NCI-H1930 (cell line): ENCODE measurements at places on chromosomes 1 and 21.
A peak's percentile ranks its signal among the peaks of the same experiment; 100 is the strongest.

- no peak for DNase-seq
Measured at GRCh38 chr1:200128081-200128480, 100.6 kb downstream of the NR5A2 start.

GRCh38 chr21:45870421-45870820 lies 111.1 kb upstream of the COL6A1 start:
- no peak for DNase-seq

DNA sequence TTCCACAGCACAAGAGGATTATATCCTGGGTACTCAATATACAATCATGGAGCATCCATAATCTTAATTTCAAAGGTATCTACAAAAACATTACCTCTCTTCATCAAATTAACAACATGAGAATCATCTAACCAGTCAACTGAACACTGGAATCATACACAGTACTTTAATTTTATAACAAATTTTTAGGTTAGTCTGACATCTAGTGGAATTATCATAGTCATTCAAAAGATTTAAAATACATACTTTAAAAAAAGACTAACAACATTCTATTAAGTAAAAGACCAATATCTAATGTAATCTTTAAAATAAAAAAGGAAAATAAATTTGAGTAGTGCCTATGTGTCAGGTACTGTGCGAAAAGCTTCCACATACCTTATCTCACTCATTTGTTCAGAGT lies 16.8 kb upstream of the SH3GLB1 start:
- no peak for DNase-seq

- no peak for DNase-seq
Measured at GRCh38 chr1:17632541-17633184, 93.2 kb downstream of the ARHGEF10L start.

- DNase-seq = peak; percentile 63
Measured at GRCh38 chr1:117059334-117059677, 820 bp upstream of the TTF2 start.

DNA sequence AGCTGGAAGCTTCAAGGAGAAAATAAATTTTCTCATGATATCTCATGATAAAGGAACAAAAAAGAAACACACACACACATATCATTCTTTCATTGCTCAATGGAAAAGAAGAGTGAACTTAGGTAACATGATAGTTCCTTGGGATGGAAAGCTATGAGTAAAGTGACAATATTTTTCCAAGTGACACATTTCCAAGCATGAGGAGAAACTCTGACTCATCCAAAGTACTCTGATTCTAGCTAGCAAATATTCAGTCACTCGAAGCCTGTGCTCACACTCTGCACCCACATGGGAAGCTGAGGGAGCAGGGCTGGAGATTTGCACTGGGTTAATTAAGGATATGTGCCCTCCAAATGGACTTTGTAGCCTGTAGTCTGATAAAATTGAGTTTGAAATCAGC lies 222.4 kb downstream of the LRRC40 start:
- no peak for DNase-seq

DNA sequence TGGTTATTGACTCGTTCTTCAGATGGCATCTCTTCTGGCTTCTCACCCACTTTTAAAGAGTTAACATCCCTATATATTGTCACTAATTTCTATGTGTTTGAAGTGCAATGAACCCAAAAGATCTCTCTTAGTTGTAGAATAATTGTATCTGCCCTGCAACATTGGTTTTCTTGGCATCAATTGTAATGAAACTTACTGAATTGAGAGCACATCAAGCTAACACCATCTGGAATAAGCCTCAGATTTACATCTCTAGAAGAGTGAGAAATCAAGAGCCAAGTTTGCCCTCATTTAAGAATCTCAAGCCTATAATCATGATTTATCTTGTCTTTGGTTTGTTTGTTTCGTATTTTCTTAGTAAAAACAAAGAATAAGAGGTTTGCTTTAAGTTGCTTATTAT lies 372.6 kb upstream of the LRRC7 start:
- DNase-seq = no peak

DNA sequence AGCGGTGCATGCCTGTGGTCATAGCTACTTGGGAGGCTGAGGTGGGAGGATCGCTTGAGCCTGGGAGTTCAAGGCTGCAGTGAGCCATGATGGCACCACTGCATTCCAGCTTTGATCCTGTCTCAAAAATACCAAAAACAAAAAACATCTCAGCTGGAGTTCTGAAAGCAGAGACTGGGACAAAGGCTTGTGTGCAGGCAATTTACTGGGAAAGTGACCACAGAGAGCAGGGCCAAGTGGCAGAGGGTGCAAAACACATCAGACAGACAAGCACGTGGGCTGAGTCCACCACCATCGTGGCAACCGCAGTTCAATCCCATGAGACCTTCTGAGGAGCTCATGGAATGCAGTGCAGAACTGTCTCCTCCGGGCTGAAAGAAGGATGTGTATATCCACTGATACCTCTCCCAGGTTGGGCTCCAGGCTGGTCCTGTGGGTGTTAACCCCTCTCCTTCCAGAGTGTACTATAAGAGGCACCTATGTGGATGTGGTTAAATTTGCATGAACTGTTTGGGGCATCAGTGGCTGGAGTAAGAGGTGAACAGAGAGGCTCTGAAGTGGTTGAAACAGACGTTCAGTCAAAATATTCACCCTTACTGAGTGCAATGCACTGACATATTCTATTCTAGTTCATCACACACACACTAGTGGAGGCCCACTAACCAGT lies 10.8 kb downstream of the PIGP start:
- no peak for DNase-seq

DNA sequence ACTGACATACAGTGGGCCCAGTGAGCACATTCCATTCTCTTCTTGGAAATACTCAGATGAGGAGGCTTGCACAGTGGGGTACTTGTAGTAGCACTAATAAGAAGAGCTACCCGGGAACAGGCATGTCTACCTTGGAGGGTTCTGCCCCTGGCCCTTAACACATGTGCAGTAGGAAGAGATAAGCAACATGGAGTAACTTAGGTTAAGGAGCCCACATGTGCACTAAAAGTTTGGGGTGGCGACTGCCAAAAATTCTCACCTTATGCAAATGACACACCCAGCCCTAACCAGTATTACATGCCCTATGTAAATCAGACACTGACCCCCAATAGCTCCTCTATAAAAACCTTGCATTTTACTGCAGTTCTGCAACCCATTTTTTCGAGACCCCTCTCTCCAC lies 1313.3 kb downstream of the KCNT2 start:
- no peak for DNase-seq

DNA sequence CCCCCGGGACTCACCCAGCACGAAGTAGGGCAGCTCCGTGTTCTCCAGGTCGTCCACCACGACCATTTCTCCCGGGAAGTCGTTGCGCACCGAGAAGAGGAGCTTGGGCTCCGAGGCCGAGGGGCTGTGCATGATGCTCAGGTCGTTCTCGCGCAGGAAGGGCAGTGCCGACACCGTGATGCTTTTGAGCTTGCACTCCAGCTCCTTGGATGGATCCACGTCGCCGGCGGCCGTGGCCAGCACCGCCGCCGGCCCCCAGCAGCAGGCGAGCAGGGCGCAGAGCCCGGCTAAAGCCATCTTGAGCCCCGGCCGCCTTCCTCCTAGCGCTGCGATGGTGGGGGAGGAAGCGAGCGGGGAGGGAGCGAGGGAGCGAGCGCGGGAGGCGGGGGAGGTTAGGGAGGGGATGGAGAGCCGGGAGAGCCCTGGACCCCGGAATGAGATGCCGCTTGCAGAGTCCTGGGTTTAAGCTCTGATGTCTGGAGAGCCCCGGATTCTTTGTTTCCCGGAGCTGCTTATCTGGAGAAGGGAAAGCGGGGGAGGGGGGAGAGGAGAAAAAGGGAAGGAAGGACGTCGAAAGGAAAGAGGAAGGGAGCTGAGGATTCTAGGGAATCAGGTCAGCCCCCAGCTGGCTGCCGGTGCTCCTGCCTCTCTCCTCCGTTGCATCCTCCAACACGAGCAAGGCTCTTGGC lies at the start of gene ASTN1:
TSS of gene ASTN1 (minus strand) at position 333 of the 689 bp plus-strand sequence. CDS start at position 297, 36 bp downstream.
- DNase-seq = no peak

DNA sequence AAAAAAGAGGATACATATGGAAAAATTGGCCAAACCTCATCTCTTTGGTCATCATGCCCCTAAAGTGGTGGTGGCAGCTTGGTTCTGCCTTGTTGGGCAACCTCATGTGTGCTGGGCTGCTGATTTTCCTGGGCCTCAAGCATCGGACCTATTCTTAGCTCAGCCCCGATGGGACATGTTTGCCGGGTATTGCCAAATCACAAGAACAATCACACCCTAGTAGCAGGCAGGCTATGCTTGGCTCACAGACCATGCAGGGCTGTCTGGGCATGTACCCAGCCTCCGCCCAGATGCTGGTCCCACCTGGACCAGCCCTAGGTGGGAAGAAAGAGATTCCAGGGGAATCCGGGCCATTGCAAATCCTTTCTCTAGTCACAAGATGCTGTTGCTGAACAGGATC lies 189.4 kb upstream of the FGGY start:
- DNase-seq = no peak

DNA sequence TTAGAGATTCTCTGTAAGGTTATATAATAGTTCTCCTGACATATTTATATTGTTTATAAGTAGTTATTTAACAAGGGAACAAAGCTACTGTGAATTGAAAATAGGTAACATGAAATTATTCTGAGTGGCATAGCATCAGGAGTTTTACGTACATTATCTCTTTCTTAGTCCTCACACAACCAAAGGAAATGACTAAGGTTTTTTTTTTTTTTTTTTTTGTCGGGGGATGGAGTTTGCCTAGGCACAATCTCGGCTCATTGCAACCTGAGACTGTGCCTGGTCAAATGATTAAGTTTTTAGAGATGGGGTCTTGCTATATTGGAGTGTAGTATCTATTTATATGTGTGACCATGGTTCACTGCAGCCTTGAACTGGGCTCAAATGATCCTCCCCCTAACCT lies 24.9 kb downstream of the TMED5 start:
- no peak for DNase-seq

DNA sequence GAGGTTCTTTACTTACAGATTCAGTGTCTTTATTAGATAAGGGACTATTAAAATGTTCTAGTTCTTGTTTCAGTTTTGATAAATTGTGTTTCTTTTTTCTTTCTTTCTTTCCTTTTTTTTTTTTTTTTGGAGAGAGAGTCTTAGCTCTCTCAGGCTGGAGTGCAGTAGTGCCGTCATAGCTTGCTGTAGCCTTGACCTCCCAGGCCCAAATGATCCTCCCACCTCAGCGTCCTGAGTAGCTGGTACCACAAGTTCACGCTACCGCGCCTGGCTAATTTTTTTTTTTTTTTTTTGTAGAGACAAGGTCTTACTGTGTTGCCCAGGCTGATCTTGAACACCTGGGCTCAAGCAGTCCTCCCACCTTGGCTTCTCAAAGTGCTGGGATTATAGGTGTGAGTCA lies 76.6 kb downstream of the TMEM200B start:
- DNase-seq = no peak

GRCh38 chr21:44298301-44298700 lies 1.6 kb upstream of the PFKL start:
- DNase-seq = no peak

DNA sequence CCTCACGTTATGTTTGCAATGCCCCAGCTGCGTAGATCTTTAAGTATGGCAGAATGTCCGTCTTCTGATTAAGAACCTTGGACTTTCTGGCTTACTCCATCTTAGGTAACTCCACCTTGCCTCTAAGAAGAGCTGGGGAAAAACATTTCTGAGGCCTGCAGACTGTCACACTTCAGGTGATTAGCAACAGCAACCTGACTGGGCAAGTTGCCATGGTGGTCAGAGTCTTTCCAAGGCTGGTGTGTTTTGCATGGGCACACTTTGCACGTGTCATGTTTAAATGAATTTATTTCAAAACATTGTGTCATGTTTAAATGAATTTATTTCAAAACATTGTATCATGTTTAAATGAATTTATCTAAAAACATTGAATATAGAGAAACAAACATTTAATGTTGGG lies 811 bp downstream of the KPRP start:
- DNase-seq = no peak

DNA sequence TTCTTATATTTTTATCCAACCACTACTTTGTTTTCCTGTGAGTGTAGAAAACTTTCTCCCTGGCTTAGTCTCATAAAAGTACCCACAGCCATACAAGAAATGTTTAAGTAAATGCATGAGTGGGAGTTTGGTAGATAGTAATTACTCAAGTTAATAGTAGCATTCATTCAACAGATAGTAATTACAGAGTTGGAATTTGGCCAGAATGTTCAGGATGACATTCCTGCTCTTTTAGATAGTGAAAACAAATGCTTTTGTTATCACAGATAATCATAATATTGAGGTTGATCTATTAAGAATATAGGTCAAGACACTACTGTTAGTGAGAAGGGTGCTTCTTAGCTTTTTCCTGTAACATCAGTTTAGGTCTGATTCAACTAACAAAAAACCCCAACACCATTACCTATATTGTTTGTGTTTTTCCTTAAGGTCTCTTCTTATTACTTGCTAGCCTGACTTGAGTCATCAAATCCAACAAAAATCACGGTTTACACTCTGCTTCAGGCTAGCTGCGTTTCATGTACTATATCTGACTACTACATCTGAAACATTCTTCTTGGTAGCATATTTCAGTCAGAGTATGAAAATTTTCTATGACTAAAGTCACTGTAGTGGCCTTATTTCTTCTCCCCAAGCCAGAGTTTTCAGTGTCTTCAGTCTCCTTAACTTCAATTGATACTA lies 163.7 kb downstream of the HS2ST1 start:
- no peak for DNase-seq

GRCh38 chr1:3892748-3893147 lies 7.3 kb downstream of the C1orf174 start:
- DNase-seq = no peak

DNA sequence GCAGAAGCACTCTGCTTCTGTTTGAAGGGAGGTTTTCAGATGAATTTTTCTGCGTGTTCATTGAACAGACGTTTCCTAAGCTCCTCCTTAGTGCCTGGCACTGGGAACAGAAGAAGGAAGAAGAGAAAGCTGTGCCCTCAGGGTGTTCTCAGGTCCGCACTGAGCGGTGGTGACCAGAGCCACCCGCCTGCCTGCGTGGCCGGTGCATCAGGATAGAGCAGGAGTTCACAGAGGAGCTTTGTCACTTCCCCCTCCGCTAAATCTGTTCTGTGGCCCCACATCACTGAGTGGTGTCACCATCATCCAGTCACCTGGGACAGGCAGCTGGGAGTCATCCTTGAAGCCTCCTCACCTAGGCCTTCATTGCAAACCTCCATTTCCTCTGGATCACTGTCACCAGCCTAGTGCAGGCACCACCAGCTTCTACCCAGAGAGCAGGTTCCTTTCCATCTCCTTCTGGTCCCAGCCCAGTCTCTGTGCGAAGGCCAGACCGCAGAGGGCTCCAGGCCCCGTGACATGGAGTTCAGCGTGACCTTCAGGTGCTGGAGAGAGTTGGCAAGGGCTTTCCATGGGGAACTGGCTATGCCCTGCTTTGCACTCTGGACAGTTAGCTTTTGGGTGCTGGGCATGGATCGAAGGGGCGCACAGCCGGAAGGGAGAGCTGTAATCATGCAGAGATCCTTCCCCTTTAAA lies 21.7 kb downstream of the PARK7 start:
- DNase-seq = no peak

- no peak for DNase-seq
Measured at GRCh38 chr1:228860911-228861831, 125.9 kb downstream of the RHOU start.

DNA sequence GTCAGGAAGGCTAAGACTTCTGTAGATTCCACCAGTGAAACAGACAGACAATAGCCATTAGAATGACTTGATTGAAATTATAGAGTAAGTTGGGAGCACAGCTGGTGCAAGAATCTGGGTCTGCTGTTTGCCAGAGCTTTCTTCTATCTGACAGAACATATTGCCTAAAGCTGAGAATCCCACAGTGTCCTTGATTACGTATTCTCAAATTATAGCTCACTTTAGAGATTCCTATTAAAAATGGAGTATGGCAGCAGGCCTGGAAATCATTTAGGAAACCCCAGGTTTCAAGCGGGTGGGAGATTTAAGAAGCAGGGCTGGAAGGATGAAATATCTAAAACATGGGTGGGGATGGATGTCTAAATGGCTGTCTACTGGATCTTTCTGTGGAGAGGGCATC lies 639.7 kb upstream of the CXADR start:
- no peak for DNase-seq
